Stimulated activated CD4-positive, alpha-beta T cell treated with anti-CD3 and anti-CD28 coated beads, TNF-alpha, amount 100 ng/mL, for 4 hours (primary cell): ENCODE measurements at places on chromosomes 12 and 14.

- DNase-seq, result no peak
Observed at GRCh38 chr12:92769124-92769901, 66.5 kb downstream of the PLEKHG7 start.

- no peak for DNase-seq
Observed at GRCh38 chr12:2363836-2364609, 311.2 kb downstream of the CACNA1C start.

DNA sequence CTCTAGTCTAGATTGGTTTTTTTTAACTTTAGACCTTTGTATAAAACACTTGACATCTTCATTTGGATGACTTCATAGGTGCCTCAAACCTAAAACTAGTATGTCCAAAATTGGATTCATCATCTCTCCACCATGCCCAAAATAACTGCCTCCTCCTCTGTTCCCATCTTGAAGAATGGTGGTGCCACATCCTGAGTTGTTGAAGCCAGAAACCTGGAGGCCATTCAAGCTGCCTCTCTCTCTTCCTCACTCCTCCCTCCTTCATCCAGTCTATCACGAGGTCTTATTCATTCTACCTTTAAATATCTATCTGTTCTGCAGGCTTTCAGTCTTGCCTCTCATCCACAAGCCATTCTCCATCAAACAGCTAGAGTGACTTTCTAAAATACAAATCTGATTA, 26.5 kb upstream of the USP44 start:
- no peak for DNase-seq

DNA sequence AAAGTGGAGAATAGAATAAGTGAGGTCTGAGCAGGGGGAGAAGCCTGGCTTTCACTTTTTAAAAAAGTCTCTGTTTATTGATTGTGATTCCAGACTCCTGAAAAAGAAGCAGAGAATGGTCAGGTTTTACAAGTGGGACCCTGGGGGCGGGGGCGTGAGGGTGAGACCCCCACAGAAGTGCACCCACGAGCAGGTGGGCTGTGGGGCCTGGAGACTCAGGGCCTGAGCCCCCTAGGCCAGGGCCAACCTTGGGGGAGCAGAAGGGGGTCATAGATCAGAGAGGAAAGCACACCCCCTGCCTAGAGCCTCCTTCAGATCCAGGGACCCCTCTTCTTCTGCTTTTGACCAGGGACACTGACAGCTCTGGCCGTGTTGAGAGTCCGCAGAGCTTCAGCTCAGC, 180.3 kb downstream of the ADGRD1 start:
- DNase-seq, result no peak

GRCh38 chr14:81235096-81235495, 14.3 kb upstream of the GTF2A1 start:
- DNase-seq, result no peak

GRCh38 chr12:122942637-122943036, 23.6 kb downstream of the ABCB9 start:
- no peak for DNase-seq

- no peak for DNase-seq
Observed at GRCh38 chr12:2332236-2332635, 279.4 kb downstream of the CACNA1C start.

- DNase-seq, result no peak
Observed at GRCh38 chr12:23084236-23084995, 459.4 kb downstream of the ETNK1 start.

GRCh38 chr14:90383731-90384542, 12.9 kb upstream of the CALM1 start:
- DNase-seq, result peak; percentile 13

DNA sequence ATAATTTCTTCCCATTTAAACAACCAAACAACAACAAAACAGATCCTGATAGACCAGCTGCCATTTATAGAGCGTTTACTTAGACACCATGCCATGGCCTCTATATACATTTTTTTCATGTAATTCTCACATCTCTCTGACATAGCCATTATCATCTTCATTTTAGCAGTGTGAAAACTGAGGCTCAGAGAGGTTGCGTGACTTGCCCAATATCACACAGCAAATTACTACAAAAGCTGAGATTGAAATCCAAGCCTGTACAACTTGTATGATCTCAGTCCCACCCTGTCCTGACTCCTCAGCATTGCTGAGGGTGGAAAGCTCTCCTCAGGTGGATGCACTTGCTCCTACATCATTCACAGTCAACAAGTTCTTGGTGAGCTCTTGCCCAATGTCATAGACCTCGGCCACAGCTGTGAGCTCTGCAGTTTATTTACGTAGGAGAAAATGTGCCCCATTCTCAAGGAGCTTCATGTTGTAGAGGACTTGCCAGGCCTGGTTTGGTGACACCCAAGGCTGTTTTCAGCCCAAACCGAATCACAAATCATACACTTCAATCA, 55.5 kb downstream of the CRACR2A start:
- no peak for DNase-seq

DNA sequence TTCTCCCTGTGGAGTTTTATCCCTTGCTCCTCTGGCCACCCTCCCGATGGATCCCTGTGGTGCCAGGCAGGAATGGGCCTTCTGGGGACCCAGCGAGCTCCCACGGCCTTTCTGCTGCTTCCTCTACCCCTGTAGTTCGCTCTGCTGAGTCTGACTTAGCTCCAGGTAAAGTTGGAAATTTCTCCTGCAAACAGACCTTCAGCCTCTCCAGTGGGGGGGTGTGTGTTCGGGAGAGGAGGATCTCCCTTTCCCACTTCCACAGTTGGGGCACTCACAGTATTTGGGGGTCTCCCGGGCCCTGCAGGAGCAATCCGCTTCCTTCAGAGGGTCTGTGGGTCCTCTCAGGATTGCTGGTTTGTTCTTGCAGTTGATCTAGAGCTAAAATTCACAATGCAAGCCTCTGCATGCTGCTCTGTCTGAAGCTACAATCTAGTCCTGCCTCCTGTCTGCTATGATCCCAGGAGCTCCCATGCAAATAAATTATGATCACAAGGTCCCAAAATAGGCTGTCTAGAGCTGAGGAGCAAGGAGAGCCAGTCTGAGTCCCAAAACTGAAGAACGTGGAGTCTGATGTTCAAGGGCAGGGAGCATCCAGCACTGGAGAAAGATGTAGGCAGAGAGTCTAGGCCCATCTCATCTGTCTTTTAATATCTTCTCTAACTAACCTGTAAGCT, 18.3 kb downstream of the MTRFR start:
- DNase-seq, result no peak

DNA sequence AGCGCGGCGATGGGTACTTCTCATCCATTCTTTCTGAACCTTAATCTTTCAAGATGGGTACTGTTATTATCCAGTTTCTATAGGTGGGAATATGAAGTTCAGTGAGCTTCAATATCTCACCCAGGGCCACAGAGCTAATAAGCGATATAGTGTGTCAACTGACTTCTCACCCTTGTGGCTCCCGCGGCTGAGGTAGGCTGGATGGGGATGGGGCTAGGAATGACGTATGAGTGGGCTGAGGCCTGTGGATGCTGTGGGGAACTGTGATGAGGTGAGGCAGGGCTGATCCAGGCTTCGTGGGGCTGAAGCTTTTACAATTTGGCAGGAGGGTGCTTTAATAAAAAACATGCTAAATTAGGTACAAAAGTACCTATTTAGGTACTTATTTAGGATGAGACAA, 32.9 kb upstream of the ATP23 start:
- DNase-seq, result no peak

- DNase-seq, result no peak
Observed at GRCh38 chr14:61347826-61348443, 26.6 kb downstream of the PRKCH start.

DNA sequence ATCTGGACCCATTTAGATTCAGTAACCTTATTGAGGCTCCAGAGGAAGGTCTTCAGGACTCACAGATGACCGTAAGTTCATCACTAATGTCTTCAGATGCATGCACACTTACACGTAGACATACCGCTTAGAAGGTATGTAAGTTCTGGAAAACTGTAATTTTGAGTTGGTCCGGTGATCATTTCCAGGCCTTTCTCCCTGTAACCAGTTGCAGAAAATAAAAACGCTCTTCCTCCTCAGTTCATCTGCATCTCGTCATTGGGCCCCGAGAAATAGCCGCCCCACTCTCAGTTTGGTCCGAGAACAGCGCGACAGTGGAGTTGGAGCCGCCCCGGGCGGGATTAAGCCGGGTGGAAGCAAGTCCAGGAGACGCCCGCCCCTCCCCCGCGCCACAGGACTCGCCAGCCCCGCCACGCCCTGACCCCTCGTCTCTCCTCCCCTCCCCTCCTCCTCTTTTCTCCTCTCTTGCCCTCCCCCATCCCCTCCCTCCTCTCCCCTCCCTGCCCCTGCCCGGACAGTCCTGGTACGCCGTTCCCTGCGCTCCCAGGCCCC, 83.7 kb downstream of the TNFAIP2 start:
- DNase-seq, result no peak

- peak; percentile 21 for DNase-seq
Observed at GRCh38 chr14:44961151-44961553, 595 bp downstream of the KLHL28 start.

- DNase-seq, result no peak
Observed at GRCh38 chr14:24403294-24403998, 4.6 kb downstream of the NYNRIN start.

GRCh38 chr12:56103066-56103711, 1.2 kb upstream of the PA2G4 start:
- DNase-seq, result no peak

DNA sequence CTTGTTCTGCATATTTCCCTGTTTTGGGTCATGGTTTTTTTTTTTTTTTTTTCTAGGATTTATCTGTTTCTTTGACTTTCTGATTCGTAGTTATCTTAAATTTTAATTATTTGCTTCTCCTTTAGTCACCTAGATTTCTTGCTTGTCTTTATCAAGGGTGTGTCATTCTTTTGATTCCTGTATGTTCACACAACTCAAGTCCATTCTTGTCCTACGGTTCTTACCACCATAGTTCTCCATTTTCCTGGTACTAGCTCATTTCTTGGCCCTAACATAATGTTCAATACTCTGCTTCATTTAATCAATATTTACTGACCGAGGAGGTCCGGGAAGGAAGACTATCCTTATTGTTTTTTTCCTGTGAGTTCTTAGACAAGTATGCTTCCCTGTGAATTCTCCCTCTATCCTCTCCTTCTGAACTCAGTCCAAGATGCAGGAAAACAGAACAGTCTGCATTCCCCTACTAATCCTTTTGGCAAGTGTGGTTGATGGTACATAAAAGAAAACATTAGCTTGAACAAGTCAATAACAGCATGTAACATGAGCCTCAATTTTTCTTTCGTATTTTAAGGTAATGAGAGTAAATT, 1346.4 kb upstream of the SEL1L start:
- DNase-seq, result no peak

- no peak for DNase-seq
Observed at GRCh38 chr12:98740751-98741150, 95.7 kb downstream of the APAF1 start.

DNA sequence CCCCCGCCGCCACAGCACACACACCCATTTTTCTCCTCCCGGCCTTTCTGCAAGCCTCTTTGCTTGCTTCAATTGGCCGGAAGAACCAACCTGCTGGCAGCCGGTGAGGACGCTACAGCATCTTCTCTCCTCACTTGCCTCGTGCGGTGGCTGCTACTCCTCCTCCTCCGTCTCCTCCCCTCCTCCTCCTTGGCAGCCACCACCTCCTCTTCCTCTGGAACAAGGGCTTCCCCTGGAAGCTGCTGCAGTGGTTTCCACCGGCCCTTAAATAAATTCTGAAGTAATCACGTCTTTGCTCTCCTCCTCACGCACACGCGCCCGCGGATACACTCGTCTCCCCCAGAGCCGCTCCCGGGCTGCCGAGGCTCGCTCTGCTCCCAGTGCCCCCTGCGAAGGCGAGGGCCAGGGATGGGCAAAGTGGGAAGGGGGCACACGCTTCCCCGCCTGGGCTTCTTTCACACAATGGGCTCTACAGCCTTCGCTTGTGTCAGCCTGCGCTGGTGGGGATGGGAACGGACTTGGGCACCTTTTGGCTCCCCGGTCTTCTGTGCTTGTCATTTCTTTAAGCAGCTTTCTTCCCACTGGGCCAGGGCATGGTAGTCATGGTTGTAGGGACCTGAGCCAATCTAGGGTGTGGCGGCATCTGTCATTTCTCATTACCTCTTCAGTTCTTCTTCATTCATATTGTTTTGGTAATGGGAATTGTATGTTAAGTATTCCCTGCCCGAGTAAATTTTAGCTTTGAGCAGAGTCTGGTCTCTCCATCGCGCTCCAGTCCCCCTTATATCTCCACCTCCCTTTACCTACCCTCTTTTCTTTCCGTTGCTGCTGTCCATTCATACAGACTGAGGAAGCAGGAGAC, at the start of gene PPFIA2:
Gene PPFIA2, minus strand, starts transcription at position 161 of the 862 bp plus-strand sequence.
- no peak for DNase-seq

GRCh38 chr12:103348935-103349334, 146.8 kb downstream of the C12orf42 start:
- no peak for DNase-seq

DNA sequence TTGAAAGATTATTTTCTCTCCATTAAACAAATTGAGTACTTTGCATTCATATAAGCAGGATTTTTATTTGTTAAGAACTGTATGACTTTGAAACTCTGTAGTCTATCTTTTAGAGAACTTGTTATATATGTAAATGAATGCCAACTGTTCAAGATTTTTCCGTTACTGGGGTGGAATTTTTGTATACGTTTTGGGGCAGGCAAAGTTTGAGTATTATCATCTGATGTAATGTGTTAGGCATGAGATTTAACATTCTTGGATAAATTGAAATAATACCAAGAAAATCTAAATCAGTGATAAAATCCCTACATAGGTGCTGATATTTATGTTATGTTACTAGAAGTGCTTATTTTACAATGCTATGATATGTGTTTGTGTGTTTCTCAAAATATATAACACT, 8.4 kb downstream of the CNOT2 start:
- DNase-seq, result no peak

GRCh38 chr12:51726931-51727330, 121.6 kb downstream of the FIGNL2 start:
- no peak for DNase-seq

DNA sequence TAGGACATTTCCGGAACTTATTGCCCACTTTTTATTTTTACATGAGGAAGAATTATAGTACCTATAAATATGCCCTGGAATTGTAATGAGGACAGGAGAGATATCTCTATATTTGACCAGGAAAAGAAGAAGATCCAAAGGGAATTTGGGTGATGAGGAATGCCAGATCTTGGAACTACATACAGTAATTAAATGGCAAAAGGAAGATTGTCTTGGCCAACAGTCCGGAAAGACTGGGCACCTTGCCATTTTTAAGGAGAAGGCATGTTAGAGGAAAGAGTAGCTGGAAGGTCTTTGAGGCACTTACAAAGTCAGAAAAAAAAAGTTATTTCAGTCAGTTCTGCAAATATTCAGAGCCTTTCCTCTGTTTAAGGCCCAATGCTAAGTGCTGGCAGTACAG, 616.4 kb downstream of the MED13L start:
- DNase-seq, result no peak
